ENCODE measurements at places on chromosomes 3 and 15.

- no peak for DNase-seq
Observed at GRCh38 chr3:9686050-9686550, 17.5 kb upstream of the CPNE9 start.

DNA sequence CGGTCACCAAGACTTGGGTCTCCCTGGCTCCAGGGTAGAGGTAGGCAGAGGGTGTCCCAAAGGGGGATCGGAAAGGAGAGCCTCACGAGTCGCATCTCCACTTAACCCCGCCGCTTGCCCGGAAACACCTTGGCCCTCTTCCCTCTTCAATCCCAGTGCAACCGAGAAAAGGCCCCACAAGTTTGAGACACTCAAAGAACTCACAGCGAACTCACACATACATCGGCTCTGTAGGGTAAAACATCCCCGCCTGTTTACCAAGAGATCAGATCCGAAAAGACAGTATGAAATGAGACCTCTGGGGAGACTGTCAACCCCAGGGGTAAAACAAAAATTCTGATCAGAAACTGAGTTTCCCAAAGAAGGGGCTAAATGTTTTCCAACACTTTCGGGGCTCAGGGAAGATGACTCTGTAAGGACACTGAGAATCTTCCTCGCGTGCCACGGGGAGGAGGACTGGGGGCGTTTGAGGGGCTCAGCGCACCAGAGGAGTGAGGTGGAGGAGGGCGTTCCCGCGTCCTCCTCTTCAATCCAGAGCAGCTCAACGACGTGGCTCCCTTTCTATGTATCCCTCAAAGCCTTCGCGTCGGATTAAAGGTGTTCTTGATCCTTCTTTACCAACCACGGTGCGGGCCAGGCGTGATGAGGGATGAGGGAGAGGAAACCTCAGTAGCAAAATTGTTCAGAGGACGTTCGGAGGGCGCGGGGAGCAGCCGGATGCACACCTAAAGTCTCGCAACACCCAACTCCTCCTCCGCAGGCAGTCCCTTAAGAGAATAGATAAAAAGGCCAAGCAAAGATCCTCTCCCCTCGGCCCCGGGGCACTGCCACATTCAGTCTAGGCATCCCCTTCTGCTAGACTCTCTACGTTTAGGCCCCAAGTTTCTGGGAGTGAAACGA lies 3.7 kb downstream of the WNT5A start:
- no peak for DNase-seq

DNA sequence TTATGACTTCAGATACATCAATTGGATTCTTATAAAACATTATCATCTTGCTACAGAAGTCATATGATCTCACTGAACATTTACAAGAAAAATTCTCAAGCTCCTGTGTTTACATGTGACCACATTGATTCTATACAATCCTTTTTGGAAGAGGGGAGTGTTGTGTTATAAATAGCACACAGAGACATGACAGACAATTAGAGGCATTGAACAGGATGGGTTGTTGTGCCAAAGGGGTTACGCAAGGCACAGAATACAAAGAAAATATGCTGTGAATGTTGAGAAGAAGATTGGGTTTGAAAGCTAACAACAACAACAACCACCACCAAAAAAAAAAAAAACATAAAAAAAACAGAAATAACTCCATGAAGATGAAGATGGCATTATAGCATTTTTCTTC lies 32.5 kb upstream of the TBL1XR1 start:
- no peak for DNase-seq

GRCh38 chr3:195240171-195240701 lies 30.7 kb downstream of the XXYLT1 start:
- no peak for DNase-seq

DNA sequence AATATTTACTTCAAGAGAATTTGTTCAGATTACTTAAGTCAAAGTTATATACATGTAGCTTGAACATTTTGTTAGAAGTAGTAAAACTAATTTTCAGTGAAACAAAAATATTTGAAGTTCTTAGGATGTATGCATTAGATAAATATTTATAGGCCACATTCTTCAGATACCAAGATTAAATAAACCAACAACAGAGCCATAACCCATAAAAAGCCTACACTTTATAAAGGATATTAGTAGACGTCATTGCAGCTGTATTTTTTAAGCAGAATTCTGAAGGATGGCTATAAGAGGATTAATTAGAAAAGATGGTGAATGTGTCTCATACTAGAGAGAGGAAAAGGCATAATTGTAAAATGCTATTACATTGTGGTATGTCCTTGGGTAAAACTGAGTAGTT lies 449.7 kb upstream of the ALCAM start:
- no peak for DNase-seq

Data from CD14-positive monocyte (primary cell).